Kasumi-1 (cell line): ENCODE measurements at places on chromosomes 6 and 20.

- no peak for DNase-seq
Measured at GRCh38 chr20:60962367-60963045, 289.6 kb upstream of the CDH4 start.

DNA sequence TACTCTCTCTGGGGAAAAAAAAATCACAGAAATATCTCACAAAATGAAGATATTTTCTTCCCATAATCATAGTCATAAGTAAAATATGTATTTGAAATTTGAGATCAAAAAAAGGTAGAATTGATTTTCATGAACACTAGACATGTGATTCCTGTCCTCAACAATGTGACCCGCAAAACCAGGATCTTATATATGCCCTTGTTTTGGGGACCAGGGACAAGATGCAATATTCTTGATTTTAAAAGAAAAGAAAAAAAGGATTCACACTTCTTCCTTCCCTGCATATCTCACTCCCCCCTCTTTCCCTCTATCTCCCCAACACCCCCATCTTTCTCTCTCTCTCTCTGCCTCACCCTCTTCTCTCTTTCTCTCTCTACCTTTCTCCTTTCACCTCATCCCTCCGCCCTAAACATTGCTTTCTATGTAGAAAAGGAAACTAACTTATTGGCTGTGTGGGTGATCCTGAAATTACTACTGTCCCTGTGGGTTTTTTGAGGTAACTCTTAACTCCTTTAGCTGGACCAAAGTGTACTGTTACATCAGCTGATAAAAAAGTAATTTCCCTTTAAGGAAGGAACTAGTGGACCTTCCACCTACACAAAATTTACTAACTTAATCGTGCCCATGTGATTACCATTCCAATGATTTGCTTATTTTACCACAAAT lies 85.6 kb downstream of the AIG1 start:
- no peak for DNase-seq

- DNase-seq = no peak
Measured at GRCh38 chr20:32380745-32381144, 22.6 kb downstream of the ASXL1 start.

DNA sequence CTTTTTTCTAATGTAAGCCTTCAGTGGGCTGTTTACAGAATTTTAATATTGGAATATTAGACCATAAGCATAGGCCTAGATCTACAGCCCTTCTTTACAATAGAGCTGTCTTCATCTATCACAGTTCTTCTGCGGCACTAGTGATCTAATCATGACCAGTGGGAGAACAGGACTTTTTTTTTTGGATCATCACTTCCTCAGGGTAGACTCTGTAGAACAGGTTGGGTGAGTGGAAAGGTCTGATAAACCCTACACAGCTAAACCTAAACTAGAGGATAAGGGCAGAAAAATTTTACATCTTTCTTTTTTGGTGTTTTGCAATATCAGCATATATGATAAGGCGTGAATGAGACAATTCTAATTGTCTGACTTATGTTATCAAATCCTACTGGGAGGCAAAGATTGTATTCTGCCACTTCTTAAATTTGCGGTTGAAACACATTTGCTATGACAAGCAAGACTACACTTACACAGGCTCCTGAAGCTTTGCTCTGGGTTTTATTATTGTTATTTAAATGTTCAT lies 52.2 kb downstream of the GOPC start:
- no peak for DNase-seq

GRCh38 chr6:13412639-13413465 lies 74.5 kb downstream of the GFOD1 start:
- DNase-seq = no peak

- DNase-seq = no peak
Measured at GRCh38 chr6:158414851-158415262, 102.6 kb downstream of the TULP4 start.

GRCh38 chr6:105880030-105880492 lies 206.1 kb upstream of the PRDM1 start:
- DNase-seq = peak; percentile 91

- DNase-seq = no peak
Measured at GRCh38 chr6:137473598-137473997, 20.6 kb downstream of the OLIG3 start.

DNA sequence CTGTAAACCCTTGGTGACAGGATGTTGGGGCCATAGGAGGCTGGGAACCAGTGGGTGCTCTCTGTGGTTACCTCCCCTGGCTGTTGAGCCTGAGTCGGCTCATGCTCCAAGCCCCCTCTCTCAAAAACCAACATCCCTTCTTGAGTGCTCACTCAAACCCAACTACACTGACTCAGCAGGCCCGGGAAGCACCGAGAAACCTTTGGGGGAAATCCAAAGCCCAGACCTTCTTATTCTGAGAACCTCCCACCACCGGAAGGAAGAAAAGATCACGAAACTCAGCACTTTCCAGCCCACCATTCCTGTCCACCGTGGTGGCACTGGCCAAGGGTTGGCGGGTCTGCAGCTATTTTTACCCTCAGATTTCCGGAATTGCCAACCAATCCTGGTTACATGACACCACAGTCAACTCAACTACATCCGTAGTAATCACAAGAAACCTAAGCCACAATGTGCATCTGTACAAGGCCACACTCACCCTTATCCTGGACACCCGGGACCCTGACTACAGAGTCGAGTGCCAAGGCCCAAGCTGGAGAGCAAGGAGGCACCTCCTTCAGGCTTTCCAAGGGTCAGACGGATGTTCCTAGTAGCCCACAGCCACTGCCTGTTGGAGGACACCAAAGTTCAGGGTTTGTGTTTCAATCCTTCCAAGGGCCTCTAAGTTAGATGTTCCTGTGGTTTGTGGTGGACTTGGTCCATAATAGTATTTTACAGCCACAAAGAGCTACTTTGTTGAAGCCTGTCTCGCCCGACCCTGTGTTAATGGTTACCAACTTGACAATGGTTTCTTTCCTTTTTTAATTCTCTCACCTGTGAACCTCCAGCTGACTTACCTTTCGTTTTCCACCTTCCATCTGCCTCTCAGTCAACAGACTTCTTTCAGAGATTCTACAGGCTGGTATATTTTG lies 317.0 kb downstream of the CDC5L start:
- no peak for DNase-seq
